ENCODE measurements at places on chromosomes 4 and X. TPM values are rescaled to one million over a fixed set of nuclear protein-coding genes. Genes with fewer than 3 reads are reported as not detected.

The SH3RF1 gene
- 10.6 TPM for total RNA-seq

The SCFD2 gene
- total RNA-seq: 28.0 TPM

The CBR4 gene
- total RNA-seq: 23.9 TPM

The SHOX gene
- total RNA-seq: 1.8 TPM

The MAGEE2 gene
- total RNA-seq: not detected

The LAS1L gene
- 30.6 TPM for total RNA-seq

The YIPF7 gene
- total RNA-seq: not detected

The XPNPEP2 gene
- 5.2 TPM for total RNA-seq

The MYOZ2 gene
- not detected for total RNA-seq

The NR3C2 gene
- total RNA-seq: 14.1 TPM

- H3K27ac ChIP-seq: no peak overlapping the region
- no peaks in the 10 kb centered on the region for H3K36me3 ChIP-seq
These were observed 16.9 kb downstream of the CYBB start for GRCh38 chrX:37796805-37797204.

DNA sequence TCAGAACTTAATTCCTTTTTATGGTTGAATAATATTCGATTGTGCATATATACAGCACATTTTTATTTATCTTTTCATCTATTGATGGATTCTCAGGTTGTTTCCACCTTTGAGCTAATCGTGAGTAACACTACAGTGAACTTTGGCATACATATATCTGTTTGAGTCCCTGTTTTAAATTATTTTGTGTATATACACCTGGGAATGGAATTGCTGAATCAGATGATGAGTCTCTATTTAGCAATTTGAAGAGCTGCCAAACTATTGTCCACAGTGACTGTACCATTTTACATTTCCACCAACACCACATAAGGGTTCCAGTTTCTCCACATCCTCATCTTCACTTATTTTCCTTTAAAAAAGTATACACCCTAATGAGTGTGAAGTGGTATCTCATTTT, 166.2 kb upstream of the FGF13 start:
- H3K27ac ChIP-seq: no peak overlapping the region
- no peaks in the 10 kb centered on the region for H3K36me3 ChIP-seq
- no peaks in the 10 kb centered on the region for H3K27me3 ChIP-seq
- no peak overlapping the region for H3K4me3 ChIP-seq
- no peaks in the 10 kb centered on the region for H3K4me1 ChIP-seq

GRCh38 chr4:120316416-120316815, 249.8 kb upstream of the MAD2L1 start:
- no peaks in the 10 kb centered on the region for H3K27me3 ChIP-seq
- H3K36me3 ChIP-seq: no peaks in the 10 kb centered on the region
- DNase-seq: no peak

- peak overlapping the region; percentile 25 for H3K27ac ChIP-seq
- no peaks in the 10 kb centered on the region for H3K36me3 ChIP-seq
- DNase-seq: no peak
- no peaks in the 10 kb centered on the region for H3K27me3 ChIP-seq
- no peaks in the 10 kb centered on the region for H3K4me1 ChIP-seq
These were observed 120.6 kb downstream of the KDR start for GRCh38 chr4:55004831-55005230.

DNA sequence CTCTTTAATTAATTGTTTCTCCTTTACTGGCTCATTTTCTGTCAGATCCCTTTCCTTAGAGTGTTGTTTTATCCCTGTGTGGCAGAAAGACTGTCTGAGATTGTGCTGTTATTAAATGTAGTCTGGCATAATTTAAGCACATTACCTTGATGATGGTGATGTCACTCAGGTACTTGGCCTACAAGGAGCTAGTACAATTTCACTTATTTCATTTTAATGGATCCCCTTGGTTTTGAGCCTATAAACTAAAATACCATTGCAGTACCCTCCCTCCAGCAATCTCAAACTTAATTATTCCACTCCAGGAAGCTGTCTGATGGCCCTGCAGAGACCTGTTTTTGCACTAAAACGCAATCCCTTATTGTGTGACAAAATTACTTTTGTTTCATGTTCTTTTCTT, 968.6 kb downstream of the ADGRL3 start:
- no peaks in the 10 kb centered on the region for H3K36me3 ChIP-seq
- H3K27ac ChIP-seq: no peak overlapping the region
- H3K4me3 ChIP-seq: no peak overlapping the region
- no peaks in the 10 kb centered on the region for H3K27me3 ChIP-seq
- H3K4me1 ChIP-seq: no peaks in the 10 kb centered on the region

GRCh38 chrX:115373308-115373707, 83.8 kb downstream of the LUZP4 start:
- no peaks in the 10 kb centered on the region for H3K36me3 ChIP-seq
- H3K27me3 ChIP-seq: peaks cover 39% of the 10 kb centered on the region
- H3K4me1 ChIP-seq: no peaks in the 10 kb centered on the region

DNA sequence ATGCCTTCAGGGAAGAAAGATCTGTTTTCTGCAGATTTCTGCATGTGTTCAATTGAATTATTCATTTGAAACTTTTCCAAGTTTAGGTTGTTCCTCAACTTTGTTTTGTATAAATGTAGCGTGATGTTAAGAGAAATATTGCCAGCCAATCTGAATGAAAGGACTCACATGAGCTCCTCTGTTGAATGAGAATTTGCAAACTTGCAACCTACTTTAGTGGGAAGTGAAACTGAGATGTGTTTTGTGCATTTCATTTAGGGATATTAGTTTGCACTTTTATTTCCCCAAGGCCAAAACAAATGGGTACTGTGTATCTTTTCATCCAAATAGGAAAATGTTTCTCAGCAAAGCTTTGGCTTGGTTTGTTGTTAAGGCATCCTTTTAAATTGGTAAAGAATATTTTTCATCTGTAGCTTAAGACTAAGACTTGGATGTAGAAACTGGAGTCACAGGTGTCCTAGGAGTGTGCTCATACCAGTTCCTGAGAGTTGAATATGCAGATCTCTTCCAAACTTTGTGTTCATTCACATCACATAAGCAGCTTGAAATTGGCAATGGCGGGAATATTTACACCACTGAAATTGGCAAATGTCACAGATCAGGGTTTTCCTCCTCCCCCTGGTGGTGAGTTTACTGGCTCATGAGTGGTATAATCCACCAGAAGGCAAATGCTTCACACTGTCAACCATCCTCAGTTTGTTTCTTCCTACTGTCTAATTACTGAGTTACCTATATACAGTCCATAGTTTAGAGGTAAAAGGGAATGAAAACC, 193.6 kb upstream of the BANK1 start:
- no peaks in the 10 kb centered on the region for H3K36me3 ChIP-seq
- H3K4me3 ChIP-seq: no peak overlapping the region
- no peak overlapping the region for H3K27ac ChIP-seq
- H3K4me1 ChIP-seq: no peaks in the 10 kb centered on the region

- no peaks in the 10 kb centered on the region for H3K27me3 ChIP-seq
- no peak for DNase-seq
- H3K36me3 ChIP-seq: no peaks in the 10 kb centered on the region
- no peak overlapping the region for H3K27ac ChIP-seq
These were observed 107.3 kb downstream of the AMMECR1 start for GRCh38 chrX:110210417-110211139.

DNA sequence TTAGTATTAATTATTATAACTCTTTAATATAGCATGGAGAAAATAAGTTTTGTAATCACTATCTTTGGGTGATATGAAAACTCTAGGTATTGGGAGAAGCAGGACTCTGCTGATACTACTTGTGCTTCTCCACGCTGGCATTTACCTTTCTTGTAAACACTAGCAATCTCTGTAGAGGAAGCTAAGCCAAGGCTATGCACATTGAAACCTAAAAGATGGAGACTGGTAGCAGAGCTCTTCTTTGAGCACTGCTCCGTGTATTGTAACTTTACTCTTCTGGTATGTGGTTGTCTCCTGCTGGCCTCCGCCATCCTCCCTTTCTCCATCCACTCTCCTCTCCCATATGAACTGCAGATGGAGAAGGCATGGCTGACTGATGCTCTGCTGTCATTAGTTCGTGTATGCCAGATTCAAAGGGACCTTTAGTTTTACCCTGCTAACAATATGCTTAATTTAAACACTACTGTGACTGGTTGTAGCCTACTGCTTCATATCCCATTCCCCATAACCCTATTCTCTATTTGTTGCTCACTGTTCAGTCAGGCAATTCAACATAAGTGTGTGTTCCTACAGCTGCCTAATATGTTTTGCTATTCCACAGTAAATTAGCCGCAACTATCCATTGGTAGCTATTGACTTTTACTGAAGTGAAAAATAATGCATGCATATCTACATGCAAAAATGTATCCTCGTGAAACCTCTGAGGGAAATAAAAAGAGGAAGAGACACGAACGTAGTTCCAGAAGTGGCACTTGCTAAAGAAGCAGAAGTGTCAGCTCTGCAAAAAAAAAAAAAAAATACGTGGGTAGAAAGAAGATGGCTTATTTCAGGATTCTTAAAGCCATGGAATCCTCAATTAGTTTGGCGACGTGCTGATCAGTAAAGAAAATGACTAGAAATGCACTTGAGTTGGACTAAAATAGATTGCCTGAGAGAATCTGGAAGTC, 55.6 kb upstream of the CCSER1 start:
- H3K27ac ChIP-seq: no peak overlapping the region
- no peaks in the 10 kb centered on the region for H3K36me3 ChIP-seq
- no peak for DNase-seq
- no peak overlapping the region for H3K4me3 ChIP-seq
- H3K27me3 ChIP-seq: no peaks in the 10 kb centered on the region
- no peaks in the 10 kb centered on the region for H3K4me1 ChIP-seq

GRCh38 chrX:135489542-135489941, 30.9 kb upstream of the INTS6L start:
- no peak overlapping the region for H3K27ac ChIP-seq
- H3K4me3 ChIP-seq: no peak overlapping the region
- DNase-seq: no peak
- H3K27me3 ChIP-seq: no peaks in the 10 kb centered on the region
- no peaks in the 10 kb centered on the region for H3K36me3 ChIP-seq

- no peak overlapping the region for H3K4me3 ChIP-seq
- no peak overlapping the region for H3K27ac ChIP-seq
- no peaks in the 10 kb centered on the region for H3K36me3 ChIP-seq
- H3K27me3 ChIP-seq: no peaks in the 10 kb centered on the region
These were observed 180.4 kb upstream of the RASGEF1B start for GRCh38 chr4:81652069-81652478.

DNA sequence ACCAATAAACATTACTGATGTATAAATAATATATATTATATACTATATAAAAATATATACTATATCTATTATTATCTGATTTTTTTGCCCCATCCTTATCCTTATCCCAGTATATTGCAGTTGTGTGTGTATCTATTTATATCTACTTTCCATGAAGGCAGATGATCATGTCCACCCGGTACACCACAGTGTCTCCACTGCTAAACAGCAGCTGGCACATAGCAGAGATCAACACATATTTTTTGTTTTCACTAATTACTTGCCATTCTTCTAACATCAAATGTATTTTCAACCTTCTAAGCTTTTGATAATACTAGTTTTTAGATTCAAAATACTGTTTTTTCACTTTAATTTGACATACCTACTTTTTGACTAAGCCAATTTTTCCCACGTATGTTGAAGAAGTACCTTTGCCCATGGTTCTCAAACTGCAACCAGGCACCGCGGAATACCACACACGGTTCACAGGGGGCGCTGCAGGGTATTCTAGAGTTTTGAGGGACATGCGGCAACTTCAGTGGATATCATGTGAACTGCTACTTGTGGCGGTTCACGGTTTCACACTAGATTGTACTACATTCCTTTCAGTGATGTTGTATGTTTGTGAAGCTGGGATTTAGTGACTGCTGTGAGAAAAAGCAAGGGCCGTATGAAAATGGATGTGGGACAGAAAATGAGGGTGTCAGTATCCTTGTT, 182.5 kb upstream of the NPY2R start:
- H3K27me3 ChIP-seq: no peaks in the 10 kb centered on the region
- H3K36me3 ChIP-seq: no peaks in the 10 kb centered on the region
- no peak overlapping the region for H3K4me3 ChIP-seq
- DNase-seq: no peak

- H3K4me1 ChIP-seq: no peaks in the 10 kb centered on the region
- H3K27me3 ChIP-seq: no peaks in the 10 kb centered on the region
- H3K36me3 ChIP-seq: no peaks in the 10 kb centered on the region
- no peak overlapping the region for H3K4me3 ChIP-seq
- H3K27ac ChIP-seq: no peak overlapping the region
- DNase-seq: no peak
These were observed 231.3 kb upstream of the PITX2 start for GRCh38 chr4:110854021-110854678.

Measured in tibial nerve (tissue), 4 donors.